CD4-positive, alpha-beta T cell treated with Interleukin-6 at 100 ng/mL for 8 hours (primary cell): ENCODE measurements at places on chromosomes 16 and 17.
A peak's percentile ranks its signal among the peaks of the same experiment; 100 is the strongest.

- no peak for DNase-seq
Measured at GRCh38 chr17:77489893-77490255, 349.1 kb downstream of the SEC14L1 start.

DNA sequence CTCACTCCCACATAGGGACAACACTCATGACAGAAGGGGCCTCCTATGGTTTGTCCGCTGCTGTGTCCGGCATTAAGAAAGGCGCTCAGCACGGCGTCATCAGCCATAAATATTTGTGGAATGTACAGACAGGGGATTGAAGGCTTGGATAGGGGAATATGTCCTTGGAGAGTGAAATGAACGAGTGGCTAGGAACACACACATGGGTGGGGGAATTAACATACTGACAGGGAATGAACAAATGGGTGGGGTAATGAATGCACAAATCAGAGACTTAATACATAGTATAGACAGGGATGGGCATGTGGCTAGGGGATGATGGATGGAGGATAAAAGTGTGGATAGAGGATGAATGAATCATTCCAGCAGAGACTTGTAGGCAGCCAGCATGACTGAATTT is 154.0 kb upstream of the HSBP1 start:
- no peak for DNase-seq

DNA sequence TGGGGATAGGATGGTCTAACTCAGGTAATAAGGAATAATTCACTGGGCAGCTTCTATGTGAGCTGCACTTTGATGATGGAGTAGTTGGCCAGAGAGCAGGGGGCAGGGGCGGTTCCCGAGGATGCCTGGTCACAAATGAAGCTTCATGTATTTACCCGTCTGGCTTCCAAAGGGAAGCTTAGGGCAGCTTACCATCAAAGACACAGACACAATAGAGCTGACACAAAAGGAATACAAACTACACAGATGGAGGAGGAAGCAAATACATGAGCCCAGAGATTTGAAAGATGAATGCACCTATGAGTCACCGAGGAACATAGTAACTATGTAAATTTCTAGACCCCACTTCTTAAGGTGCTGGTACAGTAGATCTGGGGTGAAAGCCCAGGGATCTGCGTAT is 8.7 kb upstream of the EMP2 start:
- DNase-seq: no peak

- peak; percentile 74 for DNase-seq
Measured at GRCh38 chr17:20226814-20227482, 217.8 kb downstream of the SPECC1 start.
